ENCODE measurements at places on chromosomes 7 and 10.
A peak's percentile ranks its signal among the peaks of the same experiment; 100 is the strongest.

GRCh38 chr10:74900297-74900696 is 73.9 kb downstream of the KAT6B start:
- peak; percentile 76 for DNase-seq

DNA sequence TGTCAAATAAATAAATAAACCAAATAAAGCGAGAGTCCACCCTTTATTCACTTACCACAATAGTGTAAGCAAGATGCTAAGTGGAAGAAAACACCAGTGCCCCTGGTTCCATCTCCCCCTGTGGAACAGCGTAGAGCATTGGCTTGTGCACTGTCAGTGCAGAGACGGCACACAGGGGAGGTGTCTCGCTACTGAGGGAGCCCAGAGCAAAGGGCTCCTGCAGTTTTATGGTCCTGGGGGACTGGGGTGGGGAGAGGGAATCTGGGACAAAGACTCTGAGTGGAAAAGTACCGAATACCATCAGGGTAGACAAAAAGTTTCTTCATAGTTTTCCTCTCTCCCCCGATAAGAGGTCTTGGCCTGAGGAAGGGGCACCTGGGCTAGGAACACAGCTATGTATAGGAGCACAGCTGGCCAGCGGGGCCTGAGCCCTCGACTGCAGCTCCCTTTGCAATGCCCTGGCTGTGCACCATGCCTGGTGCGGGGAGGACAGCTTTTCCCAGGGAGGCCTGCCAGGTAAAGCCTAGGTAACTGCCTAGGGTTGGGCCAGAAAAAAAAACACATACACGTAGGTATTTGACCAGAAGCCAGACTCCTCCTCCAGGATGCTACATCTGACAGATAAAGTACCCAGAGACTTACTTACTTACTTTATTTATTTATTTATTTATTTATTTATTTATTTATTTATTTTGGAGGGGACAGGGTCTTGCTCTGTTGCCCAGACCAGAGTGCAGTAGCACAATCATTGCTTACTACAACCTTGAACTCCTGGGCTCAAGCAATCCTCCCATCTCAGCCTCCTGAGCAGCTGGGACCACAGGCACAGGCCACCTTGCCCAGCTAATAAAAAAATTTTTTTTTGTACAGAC is 88.8 kb upstream of the KIF5B start:
- DNase-seq = no peak

DNA sequence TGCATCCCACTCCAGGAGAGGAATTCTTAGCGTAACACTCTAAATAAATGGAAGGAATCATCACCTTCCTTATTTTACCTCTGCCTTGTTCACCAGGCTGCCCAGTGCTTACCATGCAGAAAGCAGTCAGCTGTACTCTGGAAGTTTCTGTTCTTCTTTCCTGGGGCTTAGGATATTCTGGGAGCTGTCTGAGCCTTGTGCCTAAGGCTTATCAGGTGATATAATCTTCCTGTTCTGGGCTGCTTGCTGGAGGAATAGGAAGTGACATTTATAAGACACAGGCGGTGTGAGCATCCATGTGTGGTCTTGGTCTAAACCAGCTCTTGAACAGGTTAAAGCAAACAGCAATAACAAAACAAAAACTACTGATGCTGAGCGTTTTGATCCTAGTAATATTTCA is 13.5 kb downstream of the KCTD7 start:
- no peak for DNase-seq

- no peak for DNase-seq
Measured at GRCh38 chr7:38819463-38819862, 89.5 kb downstream of the VPS41 start.

- peak; percentile 53 for DNase-seq
Measured at GRCh38 chr10:101840741-101841453, 2.7 kb downstream of the KCNIP2 start.

DNA sequence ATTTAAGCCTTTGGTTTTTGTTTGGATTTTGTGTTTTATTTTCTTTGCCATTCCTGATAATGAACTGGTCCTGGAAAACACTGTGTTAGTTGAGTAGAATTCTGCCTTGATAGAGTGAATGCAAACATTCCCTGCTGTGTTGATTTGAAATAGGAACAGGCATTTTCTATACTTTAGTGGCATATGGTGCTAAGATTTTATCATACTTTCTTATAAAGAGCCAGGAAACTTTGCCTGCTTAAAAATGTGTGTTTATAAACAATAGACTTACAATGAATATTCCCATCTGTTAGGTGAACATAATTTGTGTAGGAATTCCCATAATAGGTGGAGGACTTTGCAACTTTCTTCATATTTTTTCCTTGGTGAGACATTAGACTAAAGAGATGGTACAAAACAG is 333.3 kb downstream of the SDK1 start:
- no peak for DNase-seq
